Stimulated activated naive B cell treated with anti-CD40 and anti-IgM and Interleukin-4, amounts not matched to agents 10 μg/mL and 1 μg/mL and 100 μg/mL, for 72 hours (primary cell): ENCODE measurements at places on chromosomes 12 and 14.

DNA sequence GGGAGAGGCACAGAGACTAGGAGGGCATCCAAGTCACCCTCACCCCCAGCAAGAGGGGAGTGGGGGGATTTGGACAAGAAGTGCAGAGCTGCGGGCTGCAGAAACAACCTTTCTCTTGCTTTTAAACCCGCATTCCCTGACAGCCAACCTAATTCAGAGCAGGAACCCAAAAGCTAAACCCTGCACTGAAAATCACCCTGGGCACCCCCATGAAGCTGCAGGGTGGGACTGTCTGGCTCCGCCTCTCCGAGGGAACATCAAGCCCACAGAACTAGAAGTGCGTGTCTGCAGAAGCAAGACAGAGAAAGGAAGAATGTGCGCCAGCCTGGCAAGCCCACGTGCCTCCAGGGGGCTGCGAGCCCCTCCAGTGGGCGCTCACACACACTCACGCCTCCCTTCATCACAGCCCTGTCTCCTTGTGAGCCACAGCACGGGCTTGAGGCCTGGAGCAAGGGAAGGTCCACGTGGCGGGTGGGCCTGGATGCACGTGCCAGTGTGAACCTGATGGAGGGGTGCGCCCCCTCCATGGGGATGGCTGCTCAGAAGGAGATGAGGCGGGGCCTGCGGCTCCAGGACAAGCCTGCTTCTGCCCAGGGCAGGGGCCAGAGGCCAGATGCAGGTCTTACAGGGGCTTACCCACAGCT is 27.8 kb upstream of the PNMA1 start:
- H3K27ac ChIP-seq = peak overlapping the region; percentile 95
- H3K4me3 ChIP-seq = peak overlapping the region; percentile 81
- DNase-seq = no peak
- peaks cover 68% of the 10 kb centered on the region for H3K4me1 ChIP-seq

- H3K27ac ChIP-seq = no peak overlapping the region
- peaks cover 68% of the 10 kb centered on the region for H3K27me3 ChIP-seq
Measured at GRCh38 chr12:128977441-128977840, 124.2 kb downstream of the GLT1D1 start.

DNA sequence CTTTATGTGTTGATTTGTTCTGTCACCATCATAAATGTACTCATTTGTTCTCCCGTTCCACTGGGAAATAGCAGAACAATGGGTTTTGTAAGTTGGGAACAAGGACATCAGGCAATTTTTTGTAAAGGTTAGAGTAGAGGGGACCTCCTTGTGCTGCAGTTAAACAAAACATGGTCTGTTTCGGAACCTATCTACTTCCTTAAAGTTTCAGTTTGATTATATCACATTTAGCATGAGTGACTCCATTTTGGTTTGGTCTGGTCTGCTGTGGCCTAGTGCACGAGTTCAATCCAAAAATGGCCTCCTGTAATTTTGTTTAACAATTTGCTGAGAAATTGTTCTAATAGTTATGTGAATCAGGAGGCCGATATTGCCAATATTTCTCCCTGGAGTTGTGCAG is 372.7 kb downstream of the NUAK1 start:
- H3K4me3 ChIP-seq = no peak overlapping the region
- DNase-seq = no peak
- H3K36me3 ChIP-seq = no peaks in the 10 kb centered on the region
- peaks cover 5% of the 10 kb centered on the region for H3K27me3 ChIP-seq
- no peak overlapping the region for H3K27ac ChIP-seq

DNA sequence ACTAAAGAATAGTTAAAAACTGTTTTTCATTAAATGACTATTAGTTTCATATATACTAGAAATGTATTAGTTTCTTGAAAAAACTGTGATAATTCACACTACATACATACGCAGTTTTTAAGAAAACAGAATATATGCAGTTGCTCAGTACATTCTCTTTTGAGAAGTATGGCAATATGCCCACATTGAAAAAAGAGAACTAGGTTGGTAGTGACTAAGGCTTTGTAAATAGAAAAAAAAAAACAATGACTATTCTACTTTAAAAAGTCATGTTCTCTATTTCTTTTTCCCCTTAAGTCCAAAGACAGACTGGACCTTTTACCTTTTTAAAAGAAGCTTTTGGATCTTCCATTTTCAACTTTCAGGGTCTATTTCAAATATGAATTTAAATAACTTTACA is 25.0 kb downstream of the SNX6 start:
- H3K27me3 ChIP-seq = no peaks in the 10 kb centered on the region
- H3K4me3 ChIP-seq = no peak overlapping the region
- DNase-seq = no peak
- peaks cover 4% of the 10 kb centered on the region for H3K4me1 ChIP-seq
- H3K36me3 ChIP-seq = peaks cover 42% of the 10 kb centered on the region
- peak overlapping the region; percentile 39 for H3K27ac ChIP-seq

DNA sequence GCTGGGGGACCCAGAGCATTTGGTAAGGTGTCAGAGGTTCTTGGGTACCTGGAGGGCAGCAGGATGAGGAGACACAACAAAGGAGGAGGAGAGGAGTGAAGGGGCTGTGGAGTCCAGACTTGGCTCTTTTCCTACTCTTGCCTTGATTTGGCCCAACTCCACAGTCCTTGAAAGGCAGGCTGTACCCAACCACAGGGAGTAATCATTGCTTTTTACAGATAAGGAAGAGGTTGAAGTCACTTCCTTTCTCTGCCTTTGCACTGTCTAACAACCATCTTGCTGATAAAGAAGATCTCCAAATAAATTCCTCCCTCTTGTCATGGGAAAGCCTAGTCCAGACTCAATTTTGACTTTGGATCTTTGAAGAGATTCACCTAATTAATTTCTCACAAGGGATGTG is 226.8 kb upstream of the HMGA2 start:
- H3K27ac ChIP-seq = no peak overlapping the region
- H3K27me3 ChIP-seq = peaks cover 24% of the 10 kb centered on the region
- no peaks in the 10 kb centered on the region for H3K36me3 ChIP-seq
- DNase-seq = no peak
- H3K4me3 ChIP-seq = no peak overlapping the region
- no peaks in the 10 kb centered on the region for H3K4me1 ChIP-seq

DNA sequence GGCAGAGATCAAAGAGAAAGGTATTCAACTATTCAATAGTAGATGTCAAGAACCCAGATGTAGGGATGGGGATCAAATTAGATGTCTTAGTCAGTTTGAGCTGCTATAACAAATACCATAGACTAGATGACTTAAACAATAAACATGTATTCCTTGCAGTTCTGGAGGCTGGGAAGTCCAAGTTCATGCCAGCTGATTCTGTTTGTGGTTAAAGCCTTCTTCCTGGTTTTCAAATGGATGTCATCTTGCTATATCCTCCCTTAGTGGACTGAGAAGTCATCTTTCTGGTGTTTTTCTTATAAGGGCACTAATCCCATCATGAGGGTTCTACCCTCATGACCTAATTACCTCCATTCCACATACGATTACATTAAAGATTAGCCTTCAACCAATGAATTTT is 19.5 kb upstream of the MGST1 start:
- DNase-seq = no peak
- no peak overlapping the region for H3K27ac ChIP-seq
- H3K4me1 ChIP-seq = no peaks in the 10 kb centered on the region
- no peaks in the 10 kb centered on the region for H3K36me3 ChIP-seq

- no peak for DNase-seq
- peaks cover 32% of the 10 kb centered on the region for H3K36me3 ChIP-seq
- H3K4me3 ChIP-seq = no peak overlapping the region
- no peaks in the 10 kb centered on the region for H3K27me3 ChIP-seq
Measured at GRCh38 chr12:120007272-120007671, 18.2 kb downstream of the BICDL1 start.

GRCh38 chr12:2166696-2167095 is 113.9 kb downstream of the CACNA1C start:
- H3K36me3 ChIP-seq = no peaks in the 10 kb centered on the region
- H3K27me3 ChIP-seq = peaks cover 6% of the 10 kb centered on the region
- no peak overlapping the region for H3K27ac ChIP-seq
- no peaks in the 10 kb centered on the region for H3K4me1 ChIP-seq

DNA sequence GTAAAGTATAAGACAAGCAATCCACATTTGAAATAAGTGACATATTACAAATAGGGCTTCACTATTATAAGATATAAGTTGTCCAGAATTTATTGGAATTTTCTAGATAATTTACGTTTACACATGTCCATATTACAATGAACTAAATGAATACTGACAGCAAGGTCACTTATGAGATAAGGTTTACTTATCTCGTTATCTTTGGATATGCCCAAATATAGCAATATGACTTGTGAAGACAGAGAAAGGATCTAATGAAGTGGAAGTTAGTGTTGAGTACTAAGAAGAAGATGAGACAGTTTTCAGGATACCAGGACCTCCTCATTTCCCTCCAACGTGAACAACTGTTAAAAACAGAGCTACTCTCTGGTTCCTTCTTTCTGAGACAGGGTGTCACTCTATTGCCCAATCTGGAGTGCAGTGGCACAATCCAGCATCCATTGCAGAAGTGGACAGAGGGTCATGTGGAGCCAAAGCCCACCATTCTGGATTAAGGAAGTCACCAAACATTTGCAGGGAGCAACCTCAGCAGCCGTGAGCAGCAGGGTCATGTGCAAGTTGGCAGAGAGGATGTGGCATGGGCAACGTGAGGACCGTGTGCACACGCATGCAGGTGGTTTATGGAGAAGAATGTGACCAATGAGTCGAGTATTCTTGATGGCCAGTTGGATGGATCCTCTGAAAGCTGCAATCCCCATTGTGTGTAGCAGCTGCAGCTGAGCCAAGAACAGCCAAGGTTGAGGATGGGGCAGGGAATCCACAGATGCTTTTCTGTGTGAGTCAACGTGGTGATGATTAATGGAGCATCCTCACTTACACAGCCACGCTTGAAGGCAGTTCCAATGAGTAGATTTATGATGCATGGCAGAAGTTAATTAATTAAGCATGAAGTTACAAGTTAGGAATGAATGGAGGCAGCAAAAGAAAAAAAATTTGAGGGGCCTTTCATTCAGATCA is 111.0 kb downstream of the BICD1 start:
- peaks cover 11% of the 10 kb centered on the region for H3K36me3 ChIP-seq
- no peak overlapping the region for H3K27ac ChIP-seq
- no peak overlapping the region for H3K4me3 ChIP-seq
- DNase-seq = no peak
